ENCODE measurements at places on chromosomes 1 and 21.

- peak; percentile 50 for DNase-seq
Measured at GRCh38 chr1:19436716-19437476, 48.4 kb downstream of the CAPZB start.

DNA sequence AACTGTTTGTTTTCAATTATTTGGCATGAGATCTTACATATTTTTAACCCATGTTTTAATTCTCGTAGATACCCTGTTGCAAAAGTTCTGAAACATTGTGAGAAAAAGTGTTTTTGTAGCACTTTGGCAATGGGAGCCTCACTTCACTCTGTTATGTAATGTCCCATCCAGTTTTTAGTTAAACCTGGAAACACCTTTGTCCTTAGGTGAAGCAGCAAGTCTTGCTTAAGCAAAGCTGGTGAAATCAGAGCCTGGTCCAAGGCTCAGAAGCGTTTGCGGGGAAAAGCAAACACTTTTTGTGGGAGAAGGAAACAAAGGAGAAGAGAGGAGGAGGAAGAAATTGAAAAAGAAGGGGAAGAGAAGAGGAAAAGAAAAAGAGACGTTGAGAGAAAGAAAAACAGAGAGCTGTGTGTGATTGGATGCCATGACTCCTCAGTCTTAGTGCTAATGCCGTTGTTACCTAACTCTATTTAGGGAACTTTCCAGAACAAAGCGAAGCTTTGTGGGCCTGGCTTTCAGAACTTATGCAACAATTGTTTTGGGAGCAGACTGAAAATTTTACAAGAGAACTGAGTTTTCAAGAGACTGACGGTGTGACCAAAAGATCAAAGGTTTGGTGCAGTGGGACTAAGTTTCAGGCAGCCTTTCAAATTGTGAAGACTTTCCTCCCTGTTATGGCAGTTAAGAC, 93.1 kb downstream of the NTMT2 start:
- no peak for DNase-seq

GRCh38 chr1:3237994-3238702, 169.1 kb downstream of the PRDM16 start:
- DNase-seq = no peak

GRCh38 chr1:232011961-232012360, 385.4 kb downstream of the DISC1 start:
- DNase-seq = no peak

DNA sequence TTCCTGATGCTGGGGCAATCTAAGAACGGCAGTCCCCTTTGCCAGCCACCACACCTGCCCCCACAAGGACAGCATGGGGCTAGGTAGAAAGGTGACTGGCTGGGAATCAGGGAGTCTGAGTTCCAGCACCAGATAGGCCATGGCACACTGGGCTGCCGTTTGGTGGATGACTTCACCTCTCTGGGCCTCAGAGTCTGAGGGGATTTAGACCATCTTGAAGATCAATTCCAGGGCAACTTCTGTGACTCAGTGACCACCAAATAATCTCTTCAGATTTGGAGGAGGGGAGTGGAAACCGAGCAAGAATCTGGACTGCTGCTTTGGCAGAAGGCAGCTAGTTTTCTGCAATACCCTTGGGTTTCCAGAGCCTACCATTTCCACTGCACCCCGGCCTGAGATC, 92.1 kb upstream of the EDN2 start:
- no peak for DNase-seq

GRCh38 chr1:231241750-231242149, 738 bp downstream of the GNPAT start:
- DNase-seq = peak; percentile 18

DNA sequence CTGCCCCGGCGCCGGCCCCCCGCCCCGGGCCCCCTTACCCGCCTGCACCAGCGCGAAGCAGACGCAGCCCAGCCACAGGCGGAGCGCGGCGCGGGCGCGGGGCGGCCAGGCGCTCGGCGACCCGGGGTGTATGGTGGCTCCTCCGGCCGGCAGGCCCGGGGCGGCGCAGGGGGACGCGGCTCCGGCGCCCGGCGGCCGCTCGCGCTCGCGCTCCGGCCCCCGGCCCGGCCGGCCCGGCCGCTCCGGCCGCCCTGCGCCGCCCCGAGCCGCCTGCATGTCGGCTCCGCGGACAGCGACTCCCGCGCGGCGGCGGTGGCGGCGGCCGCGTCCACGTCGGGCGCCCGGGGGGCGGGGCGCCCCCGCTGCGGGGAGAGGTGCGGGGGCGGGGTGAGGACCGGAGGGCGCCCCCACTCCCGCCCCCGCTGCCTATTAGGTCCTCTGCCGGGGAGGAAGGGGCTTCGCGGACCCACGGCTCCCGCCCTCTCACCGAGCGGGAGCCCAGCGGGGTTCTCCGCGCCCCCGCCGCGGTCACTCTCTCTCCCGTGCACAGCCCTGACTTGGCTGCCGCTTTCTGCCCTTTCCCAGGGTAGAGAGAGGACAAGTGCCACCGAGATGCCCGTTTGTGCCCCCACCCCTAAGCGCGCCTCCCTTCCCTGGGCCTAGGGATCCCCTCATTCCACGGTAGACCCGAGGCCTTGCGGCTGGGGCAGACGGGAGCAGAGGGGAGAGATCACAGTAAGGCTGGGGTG, at the start of gene FNDC5:
FNDC5 (minus strand) TSS at position 298 of the 749 bp plus-strand sequence.
- DNase-seq = no peak
